Stimulated activated naive CD4-positive, alpha-beta T cell treated with Interleukin-2 at 50 U/mL for 16 hours (primary cell): ENCODE measurements at places on chromosomes 5 and 9.

DNA sequence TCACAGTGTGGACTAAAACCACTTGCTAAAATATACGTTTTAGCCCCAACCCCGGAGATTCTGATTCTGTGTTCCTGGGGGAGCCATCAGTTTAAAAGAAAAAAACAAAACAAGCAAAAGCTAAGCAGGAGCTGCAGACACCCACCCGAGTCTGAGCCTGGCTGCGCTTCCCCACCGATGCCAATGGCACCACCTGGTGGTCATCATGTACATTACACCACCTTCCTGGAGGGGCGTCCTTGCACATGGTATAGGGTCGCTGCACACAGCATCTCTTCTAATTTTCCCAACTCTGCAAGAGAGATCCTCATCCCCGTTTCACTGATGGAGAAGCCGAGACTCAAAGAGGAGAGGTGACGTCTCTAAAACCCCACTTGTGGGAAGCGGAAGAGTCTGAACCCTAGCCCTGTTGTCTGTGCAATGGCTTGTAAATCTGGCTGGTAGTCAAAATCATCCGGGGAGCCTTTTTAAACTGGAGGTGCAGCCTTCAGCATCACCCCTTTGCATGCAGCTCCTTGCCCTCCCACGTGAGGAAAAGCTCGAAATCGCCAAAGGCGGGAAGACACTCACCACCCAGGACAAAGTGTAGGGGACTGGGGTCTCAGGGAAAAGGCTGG lies 23.1 kb upstream of the CNOT6 start:
- peak; percentile 4 for DNase-seq

DNA sequence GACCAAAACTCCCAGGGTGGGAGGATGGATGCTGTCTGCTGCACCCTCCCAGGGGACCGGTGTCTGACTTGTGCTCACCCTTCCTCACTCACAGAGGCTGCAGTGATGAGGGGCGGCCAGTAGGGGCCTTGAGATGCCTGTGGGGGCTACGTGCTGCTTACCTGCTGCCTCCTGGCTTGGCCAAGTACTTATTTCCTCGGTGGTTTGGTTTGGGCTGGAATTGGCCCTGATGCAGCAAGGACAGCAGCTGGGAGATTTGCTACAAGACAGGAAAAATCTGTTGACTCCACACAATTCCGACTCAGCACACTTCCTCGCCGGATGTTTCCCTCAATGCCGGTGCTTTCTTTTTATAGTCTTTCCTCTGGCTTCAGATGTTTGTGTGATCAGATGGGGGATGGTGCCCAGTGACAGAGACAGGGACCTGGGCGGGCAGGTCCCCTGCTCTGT lies 6.6 kb downstream of the PCDH12 start:
- DNase-seq, result no peak

DNA sequence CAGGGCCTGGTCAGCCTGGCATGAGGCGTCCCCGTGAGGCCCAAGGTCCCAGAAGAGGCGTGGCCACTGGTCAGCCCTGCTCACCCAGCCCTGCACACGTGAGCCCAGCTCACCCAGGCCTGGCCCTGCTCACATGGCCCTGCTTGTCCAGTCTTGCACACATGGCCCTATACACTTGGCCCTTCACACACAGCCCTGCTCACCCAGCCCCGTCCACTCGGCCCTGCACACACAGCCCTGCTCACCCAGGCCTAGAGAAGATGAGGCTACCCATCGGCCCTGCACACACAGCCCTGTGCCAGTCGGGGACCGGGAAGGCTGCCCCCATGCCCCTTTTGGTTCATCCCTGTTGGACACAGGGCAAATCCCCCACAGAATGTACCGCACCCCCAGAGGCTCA lies 28.4 kb downstream of the ZDHHC11B start:
- DNase-seq, result no peak

GRCh38 chr9:109118808-109119438 lies 824 bp downstream of the TMEM245 start:
- peak; percentile 48 for DNase-seq

- DNase-seq, result no peak
Observed at GRCh38 chr5:55572020-55572419, 37.3 kb upstream of the PLPP1 start.

DNA sequence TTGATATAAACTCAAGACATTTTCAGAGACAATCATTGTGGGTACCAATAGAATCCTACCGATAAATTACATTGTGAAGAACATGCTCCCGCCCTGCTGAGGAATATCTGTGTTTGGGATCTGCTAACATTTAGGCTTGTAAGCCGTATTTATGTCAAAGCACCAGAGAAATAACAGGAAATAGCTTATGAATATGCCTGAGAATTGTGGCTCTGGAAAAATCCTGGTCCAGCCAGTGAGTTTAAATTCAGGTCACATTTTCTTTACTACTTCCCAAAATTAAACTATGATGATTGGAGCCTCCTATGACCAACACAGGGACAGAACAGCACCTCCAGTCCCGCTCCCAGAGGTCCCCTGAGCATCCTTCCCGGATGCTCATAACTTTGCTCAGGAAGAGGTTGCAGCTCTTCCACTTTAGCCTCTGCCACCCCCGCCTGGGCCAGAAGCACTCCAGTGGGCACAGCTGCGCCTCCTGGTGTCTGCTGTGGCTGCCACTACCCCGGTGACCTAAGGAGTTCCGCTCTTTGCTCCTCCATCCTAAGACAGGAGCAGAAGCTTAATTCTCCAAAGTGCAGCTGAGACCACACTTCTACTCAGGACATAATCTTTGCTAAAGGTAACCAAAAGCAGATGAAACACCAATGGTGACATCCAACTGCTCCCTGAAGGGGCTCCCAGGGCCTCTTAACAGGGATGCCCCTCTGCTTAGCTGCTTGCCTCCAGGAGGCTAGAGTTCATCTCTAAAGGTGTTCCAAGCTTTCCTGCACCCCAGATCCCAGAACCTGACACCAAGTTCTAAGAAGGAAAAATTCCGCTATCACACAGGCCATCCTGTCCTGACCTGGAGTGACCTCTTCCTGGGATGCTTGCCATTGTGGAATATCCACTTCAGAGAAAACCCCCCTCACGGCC lies 58.8 kb downstream of the SLC1A1 start:
- no peak for DNase-seq
